Activated naive CD8-positive, alpha-beta T cell treated with anti-CD3 and anti-CD28 coated beads for 36 hours (primary cell): ENCODE measurements at places on chromosomes 7 and 10. TPM values are rescaled to one million over a fixed set of nuclear protein-coding genes. Genes with fewer than 3 reads are reported as not detected.

DNA sequence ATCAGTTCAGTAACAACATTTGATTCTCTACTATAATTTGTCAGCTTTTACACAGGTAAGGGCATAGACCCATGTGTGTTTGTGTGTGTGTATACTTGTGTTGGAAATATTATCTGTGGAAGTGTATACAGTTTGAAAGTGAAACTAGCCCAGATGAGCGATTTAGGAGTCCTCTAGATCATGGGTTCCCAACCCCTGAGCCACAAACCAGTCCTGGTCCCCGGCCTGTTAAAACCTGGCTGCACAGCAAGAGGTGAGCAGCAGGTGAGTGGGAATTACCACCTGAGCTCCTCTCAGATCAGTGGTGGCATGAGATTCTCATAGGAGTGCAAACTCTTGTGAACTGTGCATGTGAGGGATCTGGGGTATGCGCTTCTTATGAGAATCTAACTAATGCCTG, 1221.5 kb upstream of the SORCS1 start:
- no peak overlapping the region for H3K27ac ChIP-seq
- no peaks in the 10 kb centered on the region for H3K27me3 ChIP-seq
- no peak for DNase-seq
- no peaks in the 10 kb centered on the region for H3K4me1 ChIP-seq
- H3K36me3 ChIP-seq, result no peaks in the 10 kb centered on the region

The PAPOLB gene
- 0.04 TPM for total RNA-seq

DNA sequence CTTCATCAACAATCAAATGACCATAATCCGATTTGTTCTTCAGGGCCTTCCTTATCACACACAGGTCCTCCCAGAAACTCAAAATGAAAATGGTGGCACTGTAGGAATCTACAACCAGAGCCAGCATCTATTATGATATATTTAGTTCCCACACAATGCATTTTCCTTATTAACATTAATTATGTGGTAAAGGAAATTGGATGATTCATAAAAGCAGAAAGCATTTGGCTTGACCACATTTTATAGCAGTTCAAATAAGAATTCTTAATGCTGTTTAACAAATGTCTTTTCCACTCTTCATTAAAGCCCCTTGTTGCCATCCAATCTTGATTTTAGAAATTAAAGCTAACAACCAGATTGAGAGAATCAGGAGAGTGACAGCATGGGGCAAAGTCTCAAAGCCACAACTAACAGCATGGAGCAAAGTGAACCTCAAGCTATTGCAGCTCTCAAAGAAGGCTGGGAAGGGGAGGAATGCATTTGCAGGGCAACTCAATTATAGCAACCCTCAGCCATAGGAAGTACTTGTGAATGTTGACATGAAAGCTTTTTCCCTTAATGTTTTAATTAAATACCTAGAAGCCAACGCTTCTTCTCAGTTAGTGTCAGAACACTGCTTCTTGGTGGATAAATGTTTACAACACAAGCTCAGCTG, 549.1 kb downstream of the NXPH1 start:
- H3K4me1 ChIP-seq, result no peaks in the 10 kb centered on the region
- H3K4me3 ChIP-seq, result no peak overlapping the region
- H3K36me3 ChIP-seq, result no peaks in the 10 kb centered on the region
- DNase-seq, result no peak
- H3K27ac ChIP-seq, result no peak overlapping the region

The MASTL gene
- 33.6 TPM for total RNA-seq

- H3K4me1 ChIP-seq, result peaks cover 4% of the 10 kb centered on the region
- no peaks in the 10 kb centered on the region for H3K27me3 ChIP-seq
- H3K4me3 ChIP-seq, result no peak overlapping the region
- peak overlapping the region; percentile 2 for H3K27ac ChIP-seq
Measured at GRCh38 chr7:47937065-47937687, 11.1 kb downstream of the PKD1L1 start.

The AKR1C8 gene
- total RNA-seq, result 0.22 TPM
